Activated T-cell treated with anti-CD3 and anti-CD28 coated beads for 24 hours (primary cell): ENCODE measurements at places on chromosomes 7 and 10.

- DNase-seq = no peak
Observed at GRCh38 chr7:30411173-30411572, 67.4 kb downstream of the NOD1 start.

DNA sequence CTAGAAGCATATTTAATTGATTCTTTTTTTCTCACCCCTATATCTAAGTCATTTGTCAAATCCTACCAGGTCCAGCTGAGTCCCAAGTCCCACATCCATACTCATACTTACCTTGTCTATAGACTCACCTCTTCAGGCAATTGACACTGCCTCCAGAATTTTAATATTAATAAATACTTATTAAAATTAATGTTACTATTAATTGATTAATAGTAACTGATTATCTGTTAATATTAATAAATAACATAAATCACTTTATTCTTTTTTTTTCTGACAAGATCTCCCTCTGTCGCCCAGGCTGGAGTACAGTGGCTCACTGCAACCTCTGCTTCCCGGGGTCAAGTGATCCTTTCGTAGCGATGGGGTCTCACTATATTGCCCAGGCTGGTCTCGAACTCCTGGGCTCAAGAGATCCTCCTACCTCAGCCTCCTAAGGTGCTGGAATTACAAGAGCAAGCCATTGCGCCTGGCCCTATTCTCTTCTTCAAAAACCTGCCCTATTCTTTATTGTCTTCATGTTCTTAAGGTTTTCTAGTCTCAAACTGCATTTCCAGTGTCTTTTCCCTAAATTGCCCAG, 94.4 kb downstream of the ZNF277 start:
- no peak for DNase-seq

DNA sequence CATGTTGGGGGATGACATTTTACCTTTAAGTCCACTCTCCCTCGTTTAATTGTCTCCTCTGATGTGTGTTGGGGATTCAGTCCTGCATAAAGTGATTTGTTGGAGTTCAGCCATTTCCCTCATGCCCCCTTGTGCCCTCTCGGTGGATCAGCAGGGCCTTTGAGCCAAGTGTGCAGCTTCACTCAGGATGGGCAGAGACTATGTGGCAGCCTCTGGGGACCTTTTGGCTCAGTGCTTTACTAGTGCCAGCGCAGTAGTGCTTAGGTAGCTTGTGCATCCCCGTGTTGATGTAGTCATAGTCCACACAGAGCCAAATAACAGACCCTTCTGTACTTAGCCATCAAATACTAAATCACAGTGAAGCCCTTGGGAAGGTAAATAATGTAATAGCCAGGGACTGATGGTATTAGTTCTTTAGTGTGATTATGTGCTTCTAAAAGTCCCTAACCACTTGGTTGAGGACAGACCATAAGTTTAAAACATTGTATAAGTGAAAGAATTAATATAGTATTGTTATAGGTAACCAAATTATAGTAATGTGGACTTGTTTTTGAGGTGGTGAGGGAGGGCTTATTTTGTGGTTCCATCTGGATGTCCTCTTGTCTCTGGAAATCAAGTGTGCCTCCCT, 11.4 kb downstream of the BUB3 start:
- no peak for DNase-seq

GRCh38 chr7:156651474-156651873, 10.9 kb downstream of the RNF32 start:
- DNase-seq = no peak

DNA sequence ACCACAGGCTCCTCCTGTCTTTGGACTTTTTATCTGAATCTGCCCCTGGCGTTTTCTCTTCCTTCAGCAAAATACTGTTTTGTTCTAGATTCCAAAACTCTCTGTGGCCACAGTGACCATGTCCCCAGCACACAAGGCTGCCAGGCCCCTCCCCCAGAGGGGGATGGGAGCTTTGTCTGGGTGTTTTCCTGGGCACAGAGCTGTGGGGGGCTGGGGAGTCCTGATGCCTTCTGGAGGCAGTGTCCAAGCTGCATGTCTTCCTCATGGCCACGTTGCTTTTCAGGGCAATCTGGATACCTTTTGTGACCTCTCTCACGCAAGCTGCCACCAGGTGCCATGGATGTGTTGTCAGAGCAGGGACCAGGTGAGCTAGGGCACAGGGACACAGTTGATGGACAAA, 26.2 kb downstream of the ANTXRL start:
- no peak for DNase-seq

GRCh38 chr7:108002726-108003598, at the start of gene LAMB1:
Gene LAMB1, minus strand, starts transcription at chr7:108003161. Its CDS starts 276 bp downstream, at chr7:108002885.
- peak; percentile 2 for DNase-seq

- no peak for DNase-seq
Observed at GRCh38 chr10:30967650-30968410, 63.8 kb downstream of the ZNF438 start.

DNA sequence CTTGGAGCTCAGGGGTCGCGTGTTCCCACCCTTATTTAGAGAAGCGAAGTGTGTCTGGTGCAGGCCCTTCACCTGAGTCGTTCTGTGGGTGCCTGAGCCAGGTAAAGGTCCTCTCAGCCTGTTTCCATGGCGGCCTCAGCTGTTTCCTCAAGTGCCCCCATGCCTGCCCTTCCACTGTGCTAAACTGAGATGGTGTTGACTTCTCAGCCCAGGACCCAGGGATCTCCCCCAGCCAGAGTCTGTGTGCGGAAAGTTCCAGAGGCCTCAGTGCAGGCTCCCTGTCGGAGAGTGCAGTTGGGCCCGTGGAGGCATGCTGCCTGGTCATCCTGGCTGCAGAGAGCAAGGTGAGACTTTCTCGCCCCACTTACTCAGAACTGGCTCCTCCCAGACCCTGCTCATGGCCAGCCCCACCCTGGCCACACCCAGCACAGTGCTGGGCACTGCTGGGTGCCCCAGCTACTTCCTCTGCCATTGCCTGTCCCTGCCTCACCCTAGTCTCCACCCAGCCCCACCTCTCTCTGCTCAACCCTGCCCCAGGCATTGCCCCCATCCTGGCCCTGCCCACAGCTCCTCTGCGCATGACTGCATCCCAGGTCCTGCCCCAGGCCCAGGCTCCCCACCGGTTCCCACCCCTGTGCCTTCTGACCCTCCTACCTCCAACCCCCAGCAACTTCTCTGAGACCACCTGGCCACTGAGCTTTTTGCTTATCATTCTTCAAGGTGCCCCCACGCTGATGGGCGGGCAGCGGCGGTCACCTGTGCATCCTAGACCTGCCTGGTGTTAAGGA, 20.3 kb downstream of the NACAD start:
- DNase-seq = no peak
